Iris pigment epithelial cell (primary cell): ENCODE measurements at places on chromosomes 7 and 10.

- no peak for DNase-seq
Measured at GRCh38 chr10:91117505-91117904, 103.0 kb upstream of the PCGF5 start.

DNA sequence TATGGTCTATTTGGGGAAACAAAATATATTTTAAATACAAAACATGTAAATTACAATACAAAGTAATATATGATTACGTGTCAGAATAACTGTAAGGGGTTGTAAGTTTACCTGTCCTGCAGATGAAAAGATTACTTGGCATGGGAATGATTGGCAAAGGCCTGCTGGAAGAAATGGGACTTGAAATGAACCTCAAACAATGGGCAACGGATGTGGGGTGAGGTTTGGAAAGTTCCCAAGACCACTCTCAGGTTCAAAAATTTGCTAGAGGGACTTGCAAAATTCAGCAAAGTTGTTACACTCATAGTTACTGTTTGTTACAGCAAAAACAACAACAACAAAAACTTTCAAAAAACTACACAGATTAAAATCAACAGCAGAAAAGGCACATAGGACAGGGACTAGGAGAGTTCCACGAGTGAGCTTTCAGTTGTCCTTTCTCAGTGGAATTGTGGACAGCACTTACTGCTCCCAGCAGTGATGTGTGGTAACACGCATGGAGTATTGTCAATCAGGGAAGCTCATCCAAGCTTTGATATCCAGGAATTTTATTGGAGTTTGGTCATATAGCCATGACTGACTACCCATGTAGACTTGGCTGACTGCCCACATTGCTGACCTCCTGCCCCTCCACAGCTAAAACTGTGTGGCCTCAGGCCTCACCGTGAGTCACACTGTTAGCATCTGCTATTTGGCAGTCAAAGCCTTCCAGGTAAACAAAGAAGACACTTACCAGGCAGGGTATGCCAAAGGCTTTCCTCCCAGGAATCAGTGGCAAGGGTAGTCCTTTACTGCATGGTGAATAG lies 43.8 kb downstream of the EXOC6 start:
- peak; percentile 87 for DNase-seq

DNA sequence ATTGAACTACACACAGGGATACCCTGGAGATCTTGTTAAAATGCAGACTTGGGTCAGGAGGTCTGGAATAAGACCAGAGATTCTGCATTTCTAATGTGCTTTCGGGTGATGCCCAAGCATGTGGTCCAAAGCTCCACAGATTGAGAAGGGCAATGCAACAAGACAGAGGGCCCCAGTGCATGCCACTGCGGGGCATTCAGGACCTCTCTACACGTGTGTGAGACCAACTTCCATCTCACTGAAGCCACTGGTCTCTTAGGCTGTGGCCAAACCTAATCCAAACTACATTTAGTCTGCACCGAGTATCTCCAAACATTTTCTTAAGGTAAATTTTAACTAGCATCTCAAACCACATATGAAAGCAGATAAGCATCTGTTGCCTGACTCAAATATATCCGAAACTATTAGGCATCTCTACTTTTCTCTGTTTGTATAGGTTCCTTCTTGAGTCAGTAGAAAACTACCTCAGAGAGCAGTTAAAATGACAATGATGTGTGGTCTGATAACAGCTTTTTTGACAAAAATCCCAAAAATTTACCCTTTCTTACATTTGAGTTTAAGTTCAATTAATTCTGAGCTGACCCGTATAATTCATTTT lies 107.5 kb downstream of the ELMO1 start:
- no peak for DNase-seq

DNA sequence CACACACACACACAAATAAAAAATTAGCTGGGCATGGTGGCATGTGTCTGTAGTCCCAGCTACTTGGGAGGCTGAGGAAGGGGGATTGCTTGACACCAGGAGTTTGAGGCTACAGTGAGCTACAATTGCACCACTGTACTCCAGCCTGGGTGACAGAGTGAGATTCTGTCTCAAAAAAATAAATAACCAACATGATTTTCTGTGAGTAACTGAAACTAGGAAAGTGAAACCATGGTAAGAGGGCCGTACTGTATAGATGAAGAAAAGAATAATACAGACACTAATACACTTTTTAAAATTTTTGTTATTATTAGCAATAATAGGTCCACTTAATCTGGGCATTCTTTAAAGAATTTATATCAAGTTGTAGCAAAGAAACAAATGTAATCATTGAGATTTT lies 170.9 kb downstream of the HGF start:
- no peak for DNase-seq

GRCh38 chr10:10520491-10521385 lies 496.9 kb upstream of the CELF2 start:
- DNase-seq: no peak

- DNase-seq: no peak
Measured at GRCh38 chr10:82206831-82207230, 331.8 kb downstream of the NRG3 start.

DNA sequence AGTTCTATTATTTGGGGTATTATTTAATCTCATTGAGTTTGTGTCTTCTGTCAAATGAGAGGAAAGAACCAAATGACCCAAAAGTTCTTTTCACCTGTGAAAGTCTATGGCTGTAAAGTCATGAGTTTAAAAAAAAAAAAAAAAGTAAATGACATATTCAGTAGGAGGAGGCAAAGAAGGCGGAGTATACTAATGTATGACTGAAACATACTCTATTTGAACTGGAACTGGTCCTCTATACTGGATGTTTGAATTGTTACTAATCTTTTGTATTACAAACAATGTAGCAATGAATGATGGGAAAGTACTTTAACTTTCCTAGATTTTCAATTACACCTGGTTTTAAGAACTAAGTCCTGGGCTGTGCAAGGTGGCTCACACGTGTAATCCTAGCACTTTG lies 24.9 kb upstream of the GSAP start:
- no peak for DNase-seq

DNA sequence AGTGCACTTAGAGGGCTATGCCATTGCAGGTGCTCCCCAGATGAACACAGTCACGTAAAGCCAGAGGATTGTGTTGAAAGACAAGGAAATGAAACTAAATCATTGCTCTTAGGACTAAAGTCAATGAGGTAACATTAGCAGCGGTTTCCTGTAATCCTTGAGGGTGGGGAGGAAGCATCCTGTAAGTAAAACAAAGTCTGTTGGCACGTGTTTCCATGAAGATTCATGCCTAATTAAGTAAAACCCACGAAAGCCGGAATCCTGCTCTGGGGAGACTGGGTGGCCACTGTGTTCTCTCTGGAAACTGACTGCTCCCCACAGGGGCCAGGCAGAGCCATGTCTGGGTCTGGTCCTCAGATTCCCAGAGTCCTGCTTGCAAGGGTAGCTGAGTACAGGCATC lies 18.3 kb downstream of the STEAP1B start:
- peak; percentile 47 for DNase-seq

DNA sequence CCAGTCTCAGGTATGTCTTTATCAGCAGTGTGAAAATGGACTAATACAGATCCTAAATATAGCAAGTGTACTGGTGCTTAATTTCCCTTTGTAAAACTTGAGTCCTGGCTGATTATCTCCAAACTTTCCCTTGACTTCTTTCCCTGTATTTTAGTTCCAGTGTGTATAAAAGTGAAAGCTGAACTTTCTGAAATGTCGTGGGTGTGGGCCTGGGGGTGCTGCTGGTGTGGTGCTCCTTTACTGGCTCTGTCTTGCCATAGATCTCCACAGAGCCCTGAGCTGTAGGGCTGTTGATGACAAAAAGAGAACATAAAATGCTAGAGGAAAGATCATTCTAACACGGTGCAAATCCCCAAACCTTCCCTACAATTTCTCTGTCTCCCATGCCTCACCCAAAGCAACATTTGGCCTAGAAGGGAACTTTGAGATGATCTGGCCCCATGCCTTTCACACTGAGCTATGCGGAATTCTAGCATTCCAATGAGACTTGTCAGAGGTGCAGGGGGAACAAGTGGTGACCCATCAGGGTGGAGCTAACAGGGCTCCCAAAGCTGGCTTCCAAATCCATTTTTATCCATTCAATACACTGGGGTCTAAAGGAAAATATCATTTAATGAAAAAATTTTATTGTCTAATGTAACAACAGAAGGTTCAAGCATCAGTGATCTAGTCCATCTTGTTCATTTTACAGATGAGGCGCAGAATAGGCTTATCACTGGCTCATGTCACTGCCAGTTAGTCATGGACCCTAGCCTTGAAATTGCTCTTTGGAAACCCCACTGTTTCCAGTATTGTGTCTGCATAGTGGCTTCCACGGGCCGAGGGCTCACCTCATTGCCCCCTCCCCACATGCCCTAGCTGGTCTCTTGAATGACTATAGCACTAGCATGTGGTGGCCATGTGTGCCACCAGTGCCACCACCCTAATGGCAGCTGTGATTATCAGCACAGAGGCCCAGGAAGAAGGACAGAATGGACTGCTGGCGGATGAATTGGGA lies 1000.9 kb downstream of the LRMDA start:
- DNase-seq: peak; percentile 56
